Kidney (tissue), 22 donors: ENCODE measurements at places on chromosomes 5 and 9. TPM values are rescaled to one million over a fixed set of nuclear protein-coding genes. Genes with fewer than 3 reads are reported as not detected.

The EPB41L4B gene
- total RNA-seq = 6.5 TPM

- H3K4me1 ChIP-seq = no peaks in the 10 kb centered on the region
- no peaks in the 10 kb centered on the region for H3K27me3 ChIP-seq
- H3K36me3 ChIP-seq = no peaks in the 10 kb centered on the region
- no peak overlapping the region for H3K4me3 ChIP-seq
- no peak for DNase-seq
Measured at GRCh38 chr5:136242611-136243010, 49.6 kb upstream of the SMIM32 start.

- no peaks in the 10 kb centered on the region for H3K4me1 ChIP-seq
- H3K27ac ChIP-seq = no peak overlapping the region
- H3K27me3 ChIP-seq = no peaks in the 10 kb centered on the region
- no peak overlapping the region for H3K4me3 ChIP-seq
Measured at GRCh38 chr5:8376478-8376877, 507.5 kb downstream of the MTRR start.

- DNase-seq = no peak
- H3K4me1 ChIP-seq = peaks cover 16% of the 10 kb centered on the region
- no peak overlapping the region for H3K4me3 ChIP-seq
Measured at GRCh38 chr9:133986061-133986460, 6.1 kb downstream of the VAV2 start.

GRCh38 chr5:71864730-71865601 is 145.9 kb downstream of the CARTPT start:
- H3K36me3 ChIP-seq = no peaks in the 10 kb centered on the region
- no peaks in the 10 kb centered on the region for H3K27me3 ChIP-seq
- H3K4me3 ChIP-seq = no peak overlapping the region
- DNase-seq = no peak

- no peak overlapping the region for H3K4me3 ChIP-seq
- peaks cover 5% of the 10 kb centered on the region for H3K4me1 ChIP-seq
- H3K27me3 ChIP-seq = no peaks in the 10 kb centered on the region
- peaks cover 40% of the 10 kb centered on the region for H3K36me3 ChIP-seq
- H3K27ac ChIP-seq = no peak overlapping the region
Measured at GRCh38 chr5:87410931-87411330, 1.8 kb downstream of the CCNH start.

- no peak for DNase-seq
- no peak overlapping the region for H3K27ac ChIP-seq
- no peak overlapping the region for H3K4me3 ChIP-seq
- peaks cover 4% of the 10 kb centered on the region for H3K4me1 ChIP-seq
- H3K27me3 ChIP-seq = no peaks in the 10 kb centered on the region
- no peaks in the 10 kb centered on the region for H3K36me3 ChIP-seq
Measured at GRCh38 chr5:15008476-15008875, 136.9 kb upstream of the ANKH start.
